Activated CD8-positive, alpha-beta T cell treated with anti-CD3 and anti-CD28 coated beads, Interleukin-2, amount 10 ng/mL, durations not matched to agents 7 days and 5 days (primary cell): ENCODE measurements at places on chromosomes 2 and 18. TPM values are rescaled to one million over a fixed set of nuclear protein-coding genes. Genes with fewer than 3 reads are reported as not detected.

GRCh38 chr2:10964052-10964790, 52.5 kb downstream of the KCNF1 start:
- H3K27me3 ChIP-seq = peaks cover 10% of the 10 kb centered on the region
- no peaks in the 10 kb centered on the region for H3K36me3 ChIP-seq
- no peak for DNase-seq
- H3K27ac ChIP-seq = no peak overlapping the region

- DNase-seq = no peak
- H3K4me1 ChIP-seq = peaks cover 66% of the 10 kb centered on the region
- peak overlapping the region; percentile 18 for H3K27ac ChIP-seq
Observed at GRCh38 chr2:230600285-230600684, 112.4 kb upstream of the CAB39 start.

GRCh38 chr2:29607038-29607420, 314.4 kb downstream of the ALK start:
- H3K27me3 ChIP-seq = peaks cover 2% of the 10 kb centered on the region
- no peaks in the 10 kb centered on the region for H3K4me1 ChIP-seq
- DNase-seq = no peak
- H3K27ac ChIP-seq = no peak overlapping the region
- H3K4me3 ChIP-seq = no peak overlapping the region

DNA sequence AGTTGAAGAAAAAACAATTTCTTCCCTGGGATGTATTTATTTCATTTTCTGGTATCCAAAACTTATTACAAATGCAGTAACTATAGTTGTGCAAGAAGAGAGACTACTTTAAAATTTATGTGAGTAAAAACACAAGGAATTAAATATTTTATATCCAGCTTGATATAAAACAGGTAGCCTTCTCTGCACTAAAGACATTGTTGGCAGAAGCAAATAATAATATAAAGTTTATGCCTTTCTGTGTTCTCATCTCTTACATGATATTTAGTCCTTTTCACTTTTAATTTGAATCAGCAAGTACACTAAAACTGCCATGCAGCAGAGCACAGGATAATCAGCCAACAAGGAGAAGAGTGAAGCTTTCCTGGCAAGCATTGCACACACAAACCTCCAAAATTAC, 352.7 kb downstream of the ARL6IP6 start:
- no peaks in the 10 kb centered on the region for H3K27me3 ChIP-seq
- DNase-seq = no peak
- H3K4me3 ChIP-seq = no peak overlapping the region
- no peaks in the 10 kb centered on the region for H3K4me1 ChIP-seq

DNA sequence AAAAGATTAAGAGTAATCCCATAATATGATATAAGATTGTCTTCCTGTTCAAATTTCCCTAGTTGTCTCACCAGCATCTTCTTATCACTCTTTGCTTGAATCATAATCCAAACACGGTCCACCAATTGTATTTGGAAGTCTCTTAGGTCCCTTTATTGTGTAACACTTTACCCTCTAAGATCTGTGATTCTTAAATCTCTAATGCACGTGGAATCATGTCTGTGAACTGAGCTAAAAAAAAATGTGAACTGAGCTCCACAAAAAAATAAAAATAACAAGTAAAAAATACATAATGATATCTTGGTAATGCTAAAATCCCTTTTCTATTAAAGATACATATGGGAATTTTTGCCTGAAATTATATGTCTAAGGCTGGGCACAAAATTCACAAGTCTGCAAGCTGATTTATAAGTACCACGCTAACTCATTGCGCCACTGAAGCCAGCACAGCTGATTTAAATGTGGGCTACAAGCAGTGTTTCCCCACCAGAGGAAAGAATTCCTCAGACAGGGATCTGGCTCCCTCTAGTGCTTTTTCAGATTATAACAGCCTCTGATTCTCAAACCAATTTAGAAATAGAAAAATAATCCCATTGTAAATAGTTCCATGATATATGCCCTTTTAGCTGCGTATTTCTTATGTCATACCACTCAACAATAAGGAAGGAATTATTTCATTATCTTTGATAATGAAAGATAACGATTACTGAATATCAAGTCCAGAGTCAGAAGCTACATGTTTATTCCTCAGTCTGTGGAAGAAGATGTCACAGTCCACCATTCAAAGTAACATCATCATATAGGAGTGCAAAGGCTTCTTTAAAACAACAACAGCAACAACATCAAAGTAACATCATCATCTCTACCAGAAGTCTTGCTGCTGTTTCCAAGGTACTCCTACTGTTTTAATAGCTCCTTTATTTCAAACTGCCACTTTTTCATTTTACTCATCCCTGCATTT, 22.9 kb downstream of the RBM43 start:
- no peak overlapping the region for H3K4me3 ChIP-seq
- DNase-seq = peak; percentile 49
- no peaks in the 10 kb centered on the region for H3K4me1 ChIP-seq
- peaks cover 6% of the 10 kb centered on the region for H3K27me3 ChIP-seq
- H3K27ac ChIP-seq = no peak overlapping the region

- H3K36me3 ChIP-seq = no peaks in the 10 kb centered on the region
- no peak overlapping the region for H3K4me3 ChIP-seq
Observed at GRCh38 chr2:198916548-198917080, 541.1 kb downstream of the SATB2 start.

GRCh38 chr18:8662560-8663255, 42.6 kb upstream of the MTCL1 start:
- no peaks in the 10 kb centered on the region for H3K36me3 ChIP-seq
- H3K4me3 ChIP-seq = no peak overlapping the region
- no peak overlapping the region for H3K27ac ChIP-seq
- DNase-seq = no peak
- H3K4me1 ChIP-seq = no peaks in the 10 kb centered on the region

DNA sequence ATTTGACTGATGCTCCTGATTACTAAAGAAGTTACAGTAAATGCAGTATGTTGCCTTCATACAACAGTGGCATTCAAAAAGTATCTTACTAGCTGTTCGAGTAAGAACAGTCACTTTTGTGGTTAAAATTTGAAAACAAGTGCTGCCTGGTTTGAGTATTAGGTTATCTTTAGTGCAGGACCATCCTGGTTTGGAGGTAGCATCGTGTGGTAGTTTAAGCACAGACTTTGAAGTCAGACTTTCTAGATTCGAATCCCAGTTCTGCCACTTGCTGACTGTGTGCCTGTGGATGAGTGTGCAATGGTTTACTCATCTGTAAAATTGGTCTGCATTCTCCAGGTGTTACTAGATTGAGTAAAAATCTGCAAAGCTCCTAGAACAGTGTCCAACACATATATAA, 96.8 kb downstream of the SGPP2 start:
- DNase-seq = no peak
- no peaks in the 10 kb centered on the region for H3K36me3 ChIP-seq
- H3K4me1 ChIP-seq = no peaks in the 10 kb centered on the region
- no peak overlapping the region for H3K4me3 ChIP-seq

- no peak for DNase-seq
- no peaks in the 10 kb centered on the region for H3K36me3 ChIP-seq
- no peak overlapping the region for H3K4me3 ChIP-seq
- no peak overlapping the region for H3K27ac ChIP-seq
Observed at GRCh38 chr2:163701399-163702195, 34.2 kb downstream of the FIGN start.

DNA sequence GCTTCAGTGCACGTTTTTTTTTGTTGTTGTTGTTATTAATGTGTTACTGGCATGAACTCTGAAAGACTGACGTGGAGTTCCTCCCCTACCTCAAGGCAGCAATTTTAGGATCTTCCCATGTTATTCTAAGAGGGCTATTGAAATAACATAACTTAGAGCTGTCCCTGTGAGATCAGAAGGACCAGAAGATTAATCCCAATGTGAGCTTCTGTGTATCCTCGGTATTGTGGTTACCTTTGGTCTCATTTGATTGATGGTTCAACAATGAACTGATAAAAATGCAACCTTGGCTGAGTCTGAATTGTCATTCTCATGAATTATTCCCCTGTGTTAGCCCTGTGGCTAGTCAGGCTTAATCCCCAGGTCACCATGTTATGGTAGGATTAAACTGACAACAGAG, 394.1 kb downstream of the TRIB2 start:
- no peaks in the 10 kb centered on the region for H3K27me3 ChIP-seq
- no peak overlapping the region for H3K27ac ChIP-seq

DNA sequence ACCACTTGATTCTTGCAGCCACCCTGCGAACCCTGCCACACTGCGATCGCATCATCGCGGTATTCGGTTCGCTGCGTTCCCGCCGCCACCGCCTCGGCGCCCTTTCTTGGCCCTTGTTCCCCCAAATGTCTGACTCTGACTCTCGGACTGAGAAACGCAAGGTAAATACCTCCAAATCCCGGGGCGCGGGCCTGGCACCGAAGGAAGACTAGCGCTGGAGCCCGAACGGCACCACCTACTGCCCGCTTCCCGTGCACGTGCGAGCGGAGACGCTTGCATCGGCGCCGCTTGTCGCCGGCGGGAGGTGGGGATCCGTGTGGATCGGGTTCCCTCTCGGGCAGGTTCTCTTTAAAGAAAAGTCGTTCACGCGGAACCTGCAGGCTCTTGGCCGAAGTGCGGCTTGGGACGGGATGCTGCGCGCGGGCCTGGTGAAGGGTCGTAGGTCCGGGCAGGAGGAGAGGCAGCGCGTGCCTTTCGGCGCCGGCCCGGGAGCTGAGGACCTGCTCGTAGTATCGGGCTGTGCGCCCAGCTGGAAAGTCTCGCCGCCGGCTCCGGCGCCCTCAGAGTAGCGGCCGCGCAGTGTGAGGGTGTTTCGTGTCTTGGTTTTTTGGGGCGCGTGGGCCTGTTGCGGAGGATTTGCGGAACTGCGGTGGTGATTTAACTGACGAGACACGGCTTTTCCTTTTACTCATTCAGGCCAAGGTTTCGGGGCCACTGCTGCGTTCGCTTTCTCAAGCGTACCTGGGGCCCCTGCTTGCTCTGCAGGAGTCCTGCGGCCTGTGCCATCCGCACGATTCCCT, 514 bp downstream of the BCL2L11 start:
- H3K27ac ChIP-seq = peak overlapping the region; percentile 85
- H3K4me1 ChIP-seq = peaks cover 55% of the 10 kb centered on the region
- peak overlapping the region; percentile 94 for H3K4me3 ChIP-seq
- peak; percentile 60 for DNase-seq
- H3K36me3 ChIP-seq = peaks cover 26% of the 10 kb centered on the region

Gene GKN2
- total RNA-seq = not detected
